Left cardiac atrium (tissue), 4 donors: ENCODE measurements at places on chromosomes 7 and 10. TPM values are rescaled to one million over a fixed set of nuclear protein-coding genes. Genes with fewer than 3 reads are reported as not detected.
A peak's percentile ranks its signal among the peaks of the same experiment; 100 is the strongest.

Gene SLC26A4
- total RNA-seq = 0.74 TPM

Gene VWA2
- total RNA-seq = 0.21 TPM

Gene TRIM50
- not detected for total RNA-seq

Gene OR6V1
- not detected for total RNA-seq

Gene PITX3
- not detected for total RNA-seq

Gene BTAF1
- total RNA-seq = 21.9 TPM

Gene CPA2
- total RNA-seq = 0.38 TPM

Gene FGFR2
- total RNA-seq = 24.4 TPM

Gene TAS2R3
- total RNA-seq = 0.47 TPM

GRCh38 chr7:105838627-105839231 lies 37.7 kb downstream of the ATXN7L1 start:
- DNase-seq = peak; percentile 64

- DNase-seq = no peak
Measured at GRCh38 chr7:116595063-116595462, 70.2 kb downstream of the CAV1 start.

- DNase-seq = no peak
Measured at GRCh38 chr7:39187130-39187529, 209.4 kb downstream of the POU6F2 start.

DNA sequence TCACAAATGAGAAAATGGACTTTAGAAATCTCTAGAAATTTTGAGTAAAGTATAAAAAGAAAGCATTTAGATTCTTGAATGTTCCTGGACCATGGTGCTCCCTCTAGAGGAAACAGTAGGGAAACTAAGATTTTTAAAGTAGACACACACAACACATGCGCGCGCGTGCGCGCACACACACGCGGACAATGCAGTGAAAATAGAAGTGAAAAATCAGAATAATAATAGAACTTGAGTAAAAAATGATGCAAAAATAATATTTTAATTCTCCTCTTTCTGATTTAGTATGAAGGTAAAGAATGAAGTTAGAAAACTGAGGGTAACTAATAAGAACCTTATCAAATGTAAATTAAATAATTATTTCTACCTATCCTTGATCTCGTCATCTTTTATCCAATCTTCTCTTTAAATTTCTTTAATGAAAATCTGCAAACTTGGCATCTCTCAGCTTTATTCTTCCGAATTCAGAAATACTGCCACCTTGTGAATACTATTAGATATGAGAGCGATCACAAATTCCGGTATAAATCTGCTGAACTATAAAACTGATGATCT lies 117.0 kb upstream of the AMPH start:
- no peak for DNase-seq

- no peak for DNase-seq
Measured at GRCh38 chr7:133572843-133573242, 320.0 kb downstream of the EXOC4 start.

- DNase-seq = no peak
Measured at GRCh38 chr7:26090927-26091519, 61.0 kb upstream of the NFE2L3 start.

DNA sequence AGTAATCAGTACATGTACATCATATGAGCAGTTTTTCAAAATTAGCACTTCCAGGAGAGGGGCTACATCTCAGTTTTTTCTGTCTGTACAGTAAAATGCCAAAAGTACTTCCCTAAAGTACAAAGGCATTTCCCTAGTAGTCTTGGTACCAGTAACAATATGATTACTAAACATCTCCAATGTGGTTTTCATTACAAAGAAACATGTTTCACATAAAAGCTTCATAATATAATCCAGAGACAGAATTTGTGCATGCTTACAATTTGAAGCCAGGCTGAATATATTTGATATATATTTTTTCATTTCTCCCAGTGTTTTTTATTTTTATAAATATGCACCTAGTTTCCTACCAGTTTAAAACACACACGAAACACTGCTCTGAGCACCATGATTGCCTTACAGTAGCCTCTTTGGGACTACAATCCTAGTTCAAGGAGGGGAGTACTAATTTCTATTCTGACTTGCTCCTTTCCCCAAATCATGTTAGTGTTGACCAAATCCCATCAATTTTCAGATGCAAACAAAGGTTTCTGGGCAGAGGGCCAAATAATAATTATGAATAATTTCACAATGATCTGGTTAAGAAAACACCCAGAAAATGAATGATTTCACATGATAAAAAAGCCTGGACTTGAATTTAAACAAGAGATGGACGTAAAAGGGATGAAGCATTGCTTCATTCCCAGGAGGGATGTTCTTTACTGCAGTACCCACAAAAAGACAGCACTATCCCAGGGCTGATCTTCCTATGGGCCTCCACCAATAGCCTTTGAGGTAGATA lies 201.3 kb downstream of the SLC25A13 start:
- DNase-seq = no peak

- DNase-seq = no peak
Measured at GRCh38 chr10:79947083-79947415, 1.9 kb downstream of the SFTPD start.

- no peak for DNase-seq
Measured at GRCh38 chr10:132178672-132179545, 7.8 kb upstream of the DPYSL4 start.

- DNase-seq = no peak
Measured at GRCh38 chr10:77606751-77607150, 30.9 kb downstream of the KCNMA1 start.

GRCh38 chr10:120495226-120496009 lies 38.4 kb downstream of the PLPP4 start:
- no peak for DNase-seq

GRCh38 chr10:72133517-72133916 lies 45.2 kb upstream of the SPOCK2 start:
- DNase-seq = no peak

DNA sequence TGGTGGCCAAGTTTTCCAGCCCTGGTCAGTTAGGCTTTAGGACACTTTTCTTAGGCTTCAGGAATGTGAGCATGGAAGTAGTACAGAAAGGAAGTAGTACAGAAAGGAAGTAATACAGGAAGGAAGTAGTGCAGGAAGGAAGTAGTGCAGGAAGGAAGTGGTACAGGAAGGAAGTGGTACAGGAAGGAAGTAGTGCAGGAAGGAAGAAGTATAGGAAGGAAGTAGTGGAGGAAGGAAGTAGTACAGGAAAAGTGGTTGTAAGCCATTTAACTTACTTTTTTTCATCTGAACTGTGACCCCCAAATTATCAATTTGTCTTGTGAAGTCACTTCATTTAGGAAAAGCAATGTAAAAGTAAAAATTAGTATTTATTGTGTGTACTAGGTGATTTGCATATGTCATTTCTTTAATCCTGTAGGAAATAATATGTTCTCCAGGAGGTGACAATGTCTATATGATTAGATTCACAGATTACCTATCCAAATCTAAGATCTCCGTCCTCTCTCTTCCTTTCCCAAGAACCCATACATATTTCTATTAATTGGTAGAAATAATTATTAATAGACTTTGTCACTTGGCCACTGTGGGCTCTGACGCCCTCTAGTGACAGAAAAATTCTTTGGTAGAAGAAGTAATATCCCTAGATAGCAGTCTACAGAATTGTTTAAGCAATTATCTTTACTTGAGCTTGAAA lies 3.9 kb upstream of the FAS start:
- DNase-seq = no peak

DNA sequence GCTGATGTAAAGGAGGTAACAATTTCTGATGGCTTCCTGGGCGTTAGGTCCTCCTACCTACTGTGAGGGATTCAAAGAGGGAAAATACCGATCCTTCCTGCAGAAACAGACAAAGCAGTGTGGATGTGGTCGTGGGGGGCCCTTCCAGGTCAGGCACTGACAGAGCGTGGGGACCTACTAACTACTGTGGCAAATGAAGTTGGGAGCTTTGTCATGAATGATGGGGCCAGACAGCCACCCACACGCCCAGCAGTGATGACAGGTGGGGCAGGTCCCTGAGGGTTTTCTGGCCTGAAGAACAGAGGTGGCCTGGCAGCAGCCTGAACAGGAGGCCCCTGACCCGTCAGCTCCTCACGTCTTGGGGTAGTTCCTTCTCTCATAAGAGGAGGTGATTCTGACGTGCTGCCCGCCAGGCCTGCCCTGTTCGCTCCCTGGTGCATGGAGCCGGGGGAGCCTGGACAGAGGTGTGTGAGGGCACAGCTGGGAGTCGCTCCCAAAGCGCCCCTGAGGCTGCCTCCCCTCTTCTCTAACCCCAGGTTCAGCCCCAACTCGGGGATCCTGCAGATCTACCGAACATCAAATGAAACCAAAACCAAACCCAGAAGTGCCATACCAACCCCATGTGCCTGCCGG lies 4.2 kb downstream of the ATP6V0E2 start:
- DNase-seq = no peak
